NCI-H1092 (cell line): ENCODE measurements at places on chromosomes 6 and 20.

DNA sequence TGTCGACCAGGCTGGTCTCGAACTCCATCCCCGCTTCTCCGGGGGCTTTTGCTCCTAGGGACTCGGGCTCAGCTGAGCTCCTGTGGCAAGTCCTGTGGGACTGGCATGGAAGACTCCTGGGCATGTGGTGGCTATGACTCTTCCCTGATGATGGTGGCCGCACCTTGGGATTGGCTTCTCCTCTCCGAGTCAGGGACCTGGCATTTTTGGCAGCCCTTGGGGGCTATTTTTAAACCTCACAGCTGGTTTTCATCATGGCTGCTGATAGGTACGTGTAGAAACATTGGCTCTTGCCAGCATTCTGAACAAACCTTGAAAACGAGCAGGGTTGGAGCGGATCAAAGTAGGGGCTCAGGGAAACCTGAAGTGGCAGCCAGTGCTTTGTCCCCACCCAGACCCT lies 54.1 kb downstream of the RBM38 start:
- no peak for DNase-seq

GRCh38 chr20:36745927-36746659 lies at the start of gene NDRG3:
TSS of gene NDRG3 (minus strand) at chr20:36746090. CDS start at chr20:36721735, 24,355 bp downstream.
- peak; percentile 93 for DNase-seq

- no peak for DNase-seq
Measured at GRCh38 chr6:139891471-139891870, 517.0 kb upstream of the CITED2 start.

GRCh38 chr6:137975188-137975940 lies 108.3 kb downstream of the TNFAIP3 start:
- DNase-seq, result no peak

DNA sequence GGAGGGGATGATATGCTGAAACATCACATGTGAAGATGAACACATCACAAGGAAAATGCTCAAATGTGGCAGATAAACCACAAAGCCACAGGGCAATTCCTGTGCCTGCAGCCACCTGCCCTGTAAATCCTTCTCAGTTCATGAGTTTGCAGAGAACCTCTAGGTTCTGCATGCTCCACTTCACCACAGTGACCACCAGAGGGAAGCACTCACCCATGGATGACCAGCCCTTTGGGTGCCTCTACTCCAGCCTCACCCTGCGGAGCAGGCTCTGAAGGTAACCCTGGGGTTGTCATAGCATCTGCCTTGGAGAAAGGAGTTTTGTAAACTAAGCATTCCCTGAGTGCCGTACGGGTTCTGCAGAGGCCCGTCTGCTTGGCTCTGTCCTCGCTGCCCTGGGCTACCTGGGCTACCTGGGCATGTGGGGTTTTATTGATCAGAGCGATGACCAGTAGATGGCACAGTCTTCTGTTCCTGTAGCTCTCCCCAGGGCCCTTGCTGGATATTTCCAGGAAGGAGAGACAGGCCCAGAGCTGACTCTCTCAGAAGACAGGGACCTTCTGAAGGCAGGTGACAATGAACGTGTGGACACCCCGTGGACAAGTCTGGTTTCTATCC lies 31.7 kb upstream of the CST1 start:
- DNase-seq, result no peak

DNA sequence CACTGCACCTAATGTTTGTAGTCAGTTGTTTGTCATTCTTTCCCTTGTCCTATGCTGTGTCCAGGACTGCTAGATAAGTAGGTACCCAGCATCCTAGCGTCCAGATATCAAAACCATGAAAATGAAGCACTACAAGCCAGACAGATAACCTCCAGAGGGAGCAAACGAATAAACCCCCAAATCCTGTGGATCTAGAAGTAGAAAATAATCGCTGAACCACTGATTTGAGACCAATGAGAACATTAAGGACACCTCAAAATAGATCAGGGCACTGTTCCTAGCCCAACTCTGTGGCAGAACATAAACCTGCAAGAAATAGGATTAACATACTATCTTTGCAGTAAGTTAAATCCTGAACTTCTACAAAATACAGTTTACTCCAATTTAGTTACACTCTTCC lies 1.1 kb upstream of the KLHL32 start:
- no peak for DNase-seq
